ENCODE measurements at places on chromosomes 16 and 17.

GRCh38 chr16:65989861-65990604 lies 376.5 kb upstream of the CDH5 start:
- H3K36me3 ChIP-seq, result no peaks in the 10 kb centered on the region
- peaks cover 14% of the 10 kb centered on the region for H3K27me3 ChIP-seq
- no peak for DNase-seq
- H3K4me3 ChIP-seq, result no peak overlapping the region
- no peaks in the 10 kb centered on the region for H3K4me1 ChIP-seq
- H3K27ac ChIP-seq, result no peak overlapping the region

DNA sequence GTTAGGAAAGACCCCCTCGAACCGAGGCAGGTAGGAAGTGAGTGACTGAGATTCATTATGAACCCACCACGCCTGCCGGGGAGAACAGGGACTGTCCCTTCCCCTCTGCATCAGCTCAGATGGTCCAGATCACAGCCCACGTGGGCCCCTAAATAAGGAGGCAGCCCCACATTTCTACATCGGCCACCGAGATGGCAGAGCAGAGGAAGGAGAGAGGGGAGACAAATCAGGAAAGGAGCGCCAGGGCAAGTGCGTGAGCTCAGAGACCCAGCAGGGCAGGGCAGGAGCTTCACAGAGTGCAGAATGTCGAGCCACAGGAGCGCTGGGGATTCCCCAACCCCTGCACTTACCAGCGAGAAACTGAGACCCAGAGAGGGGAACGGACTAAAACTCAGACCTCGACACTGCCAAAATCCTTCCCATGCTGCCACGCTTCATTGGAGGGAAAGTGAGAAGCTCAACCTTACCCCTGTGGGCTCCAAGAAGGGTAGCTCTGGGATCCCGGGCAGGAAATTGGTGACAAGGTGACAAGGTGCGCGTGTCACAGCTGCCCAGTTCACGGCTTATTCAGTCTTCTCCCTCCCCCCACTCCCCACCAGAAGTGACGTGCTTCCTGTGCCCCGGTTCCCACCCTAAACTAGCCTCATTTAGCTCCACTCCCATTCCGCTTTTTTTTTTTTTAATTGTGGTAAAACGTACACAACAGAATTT lies at the start of gene ICAM2:
Gene ICAM2 (minus strand): TSS at position 578 of the 711 bp plus-strand sequence. CDS start 13,942 bp downstream, outside the sequence.
- peak; percentile 91 for DNase-seq
- peak within 1 kb of the TSS; percentile 95 for H3K27ac ChIP-seq
- H3K27me3 ChIP-seq, result no peaks in the 10 kb centered on the region
- H3K4me1 ChIP-seq, result peaks cover 65% of the 10 kb centered on the region
- peak within 1 kb of the TSS; percentile 43 for H3K4me3 ChIP-seq

GRCh38 chr17:5794385-5794784 lies 210.1 kb upstream of the NLRP1 start:
- H3K4me1 ChIP-seq, result no peaks in the 10 kb centered on the region
- peaks cover 8% of the 10 kb centered on the region for H3K27me3 ChIP-seq
- H3K4me3 ChIP-seq, result no peak overlapping the region
- no peaks in the 10 kb centered on the region for H3K36me3 ChIP-seq

DNA sequence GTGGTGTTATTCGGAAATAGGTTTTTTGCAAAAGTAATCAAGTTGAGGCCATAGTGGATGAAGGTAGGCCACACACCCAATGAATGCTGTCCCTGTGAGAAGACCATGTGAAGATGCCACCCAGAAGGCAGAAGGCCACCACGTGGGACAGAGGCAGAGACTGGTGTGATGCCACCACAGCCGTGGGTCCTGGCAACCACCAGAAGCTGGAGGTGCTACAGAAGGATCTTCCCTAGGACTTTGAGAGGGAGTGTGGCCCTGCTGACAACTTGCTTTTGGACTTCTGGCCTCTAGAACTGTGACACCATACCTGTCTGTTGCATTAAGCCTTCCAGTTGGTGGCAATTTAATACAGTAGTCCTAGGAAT lies 49.3 kb downstream of the RMI2 start:
- H3K27me3 ChIP-seq, result no peaks in the 10 kb centered on the region
- no peaks in the 10 kb centered on the region for H3K36me3 ChIP-seq
- no peaks in the 10 kb centered on the region for H3K4me1 ChIP-seq
- no peak for DNase-seq
- H3K4me3 ChIP-seq, result no peak overlapping the region

DNA sequence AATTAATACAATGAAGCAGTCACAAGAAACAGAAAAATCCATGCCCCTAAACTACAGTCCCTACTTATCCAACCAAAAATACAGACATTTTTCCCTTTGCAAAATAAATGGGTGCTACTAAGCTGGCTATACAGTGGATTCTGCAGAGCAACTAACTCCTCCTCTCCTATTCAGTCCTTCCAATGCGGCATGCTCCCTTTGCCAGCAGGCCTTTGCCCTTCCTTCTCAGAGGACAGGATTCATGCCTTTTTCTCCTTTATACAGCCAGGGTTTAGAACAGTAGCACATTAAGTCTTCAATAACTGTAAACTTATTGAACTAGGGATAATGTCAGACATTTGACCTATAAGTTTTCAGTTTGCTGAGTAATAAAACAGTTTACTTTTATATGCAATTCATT lies 70.2 kb downstream of the SMURF2 start:
- H3K27ac ChIP-seq, result no peak overlapping the region
- H3K36me3 ChIP-seq, result peaks cover 36% of the 10 kb centered on the region
- H3K4me1 ChIP-seq, result no peaks in the 10 kb centered on the region
- H3K4me3 ChIP-seq, result no peak overlapping the region

GRCh38 chr16:73232555-73233328 lies 184.8 kb upstream of the ZFHX3 start:
- no peak overlapping the region for H3K4me3 ChIP-seq
- H3K4me1 ChIP-seq, result no peaks in the 10 kb centered on the region
- DNase-seq, result no peak
- no peak overlapping the region for H3K27ac ChIP-seq
- no peaks in the 10 kb centered on the region for H3K27me3 ChIP-seq

- no peaks in the 10 kb centered on the region for H3K36me3 ChIP-seq
- no peak overlapping the region for H3K27ac ChIP-seq
- H3K4me3 ChIP-seq, result no peak overlapping the region
Measured at GRCh38 chr16:71356051-71356740, 2.3 kb upstream of the CALB2 start.

- H3K27me3 ChIP-seq, result peaks cover 10% of the 10 kb centered on the region
- no peak overlapping the region for H3K27ac ChIP-seq
- no peak for DNase-seq
- no peaks in the 10 kb centered on the region for H3K4me1 ChIP-seq
- H3K4me3 ChIP-seq, result no peak overlapping the region
- H3K36me3 ChIP-seq, result no peaks in the 10 kb centered on the region
Measured at GRCh38 chr17:33124871-33125551, 133.4 kb downstream of the SPACA3 start.

GRCh38 chr17:30363715-30364202 lies 15.0 kb upstream of the CPD start:
- H3K4me3 ChIP-seq, result no peak overlapping the region
- H3K4me1 ChIP-seq, result peaks cover 9% of the 10 kb centered on the region
- H3K27ac ChIP-seq, result no peak overlapping the region
- peak; percentile 45 for DNase-seq
- H3K27me3 ChIP-seq, result peaks cover 8% of the 10 kb centered on the region

- H3K4me3 ChIP-seq, result no peak overlapping the region
- H3K4me1 ChIP-seq, result peaks cover 34% of the 10 kb centered on the region
- no peak overlapping the region for H3K27ac ChIP-seq
- DNase-seq, result no peak
- H3K27me3 ChIP-seq, result no peaks in the 10 kb centered on the region
- H3K36me3 ChIP-seq, result peaks cover 14% of the 10 kb centered on the region
Measured at GRCh38 chr17:1725642-1726511, 1.4 kb downstream of the WDR81 start.

DNA sequence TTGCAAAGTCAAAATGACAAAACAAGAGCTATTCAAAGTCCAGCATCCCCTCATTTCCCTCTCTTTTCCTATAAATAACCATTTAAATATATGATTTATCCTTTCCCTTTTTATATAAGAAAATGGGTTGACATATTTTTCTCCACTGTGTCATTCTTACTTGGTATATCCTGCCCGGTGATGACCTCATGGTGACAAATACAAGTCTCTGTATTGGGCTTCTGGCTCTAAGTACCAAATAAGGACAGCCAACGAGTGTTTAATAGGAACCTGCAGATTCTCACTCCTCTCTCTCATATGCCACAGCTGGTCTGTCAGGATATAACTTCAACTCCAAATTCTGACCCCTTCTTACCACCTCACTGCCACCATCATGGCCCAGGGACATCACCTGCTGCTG lies 25.5 kb upstream of the CBLN1 start:
- no peaks in the 10 kb centered on the region for H3K27me3 ChIP-seq
- no peak overlapping the region for H3K4me3 ChIP-seq
- H3K4me1 ChIP-seq, result no peaks in the 10 kb centered on the region
- DNase-seq, result no peak
- H3K36me3 ChIP-seq, result no peaks in the 10 kb centered on the region

- no peak overlapping the region for H3K4me3 ChIP-seq
- H3K27me3 ChIP-seq, result no peaks in the 10 kb centered on the region
- no peak overlapping the region for H3K27ac ChIP-seq
- DNase-seq, result no peak
- no peaks in the 10 kb centered on the region for H3K36me3 ChIP-seq
Measured at GRCh38 chr17:13888056-13888609, 181.2 kb upstream of the COX10 start.

GRCh38 chr17:50923611-50924010 lies 57.5 kb upstream of the TOB1 start:
- no peak overlapping the region for H3K4me3 ChIP-seq
- no peaks in the 10 kb centered on the region for H3K36me3 ChIP-seq
- H3K27me3 ChIP-seq, result no peaks in the 10 kb centered on the region
- DNase-seq, result no peak
- peaks cover 12% of the 10 kb centered on the region for H3K4me1 ChIP-seq

DNA sequence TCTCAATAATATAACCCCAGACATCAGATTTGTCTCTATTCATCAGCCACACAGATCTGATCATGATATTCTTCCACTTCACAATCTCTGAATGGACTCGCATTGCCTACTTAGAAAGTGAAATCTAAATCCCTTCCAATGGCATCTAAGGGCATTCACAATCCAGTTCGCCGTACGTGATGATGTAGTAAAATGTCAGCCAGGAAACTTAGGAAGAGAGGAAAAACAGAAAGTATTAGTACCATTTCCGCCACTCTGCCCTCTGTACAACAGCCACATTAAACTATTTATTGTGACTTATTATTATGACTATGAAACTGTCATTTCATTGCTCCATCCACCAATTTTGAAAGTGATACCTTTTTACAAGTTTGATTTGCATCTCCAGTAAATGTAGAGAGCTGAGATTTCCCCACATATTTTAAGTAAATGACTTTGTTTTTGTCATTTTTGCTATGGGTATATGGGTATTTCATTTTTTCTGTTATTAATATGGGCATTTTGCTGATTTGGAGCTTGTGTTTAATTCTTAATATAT lies 69.4 kb upstream of the SMIM36 start:
- no peak overlapping the region for H3K4me3 ChIP-seq
- DNase-seq, result no peak
- no peaks in the 10 kb centered on the region for H3K27me3 ChIP-seq

DNA sequence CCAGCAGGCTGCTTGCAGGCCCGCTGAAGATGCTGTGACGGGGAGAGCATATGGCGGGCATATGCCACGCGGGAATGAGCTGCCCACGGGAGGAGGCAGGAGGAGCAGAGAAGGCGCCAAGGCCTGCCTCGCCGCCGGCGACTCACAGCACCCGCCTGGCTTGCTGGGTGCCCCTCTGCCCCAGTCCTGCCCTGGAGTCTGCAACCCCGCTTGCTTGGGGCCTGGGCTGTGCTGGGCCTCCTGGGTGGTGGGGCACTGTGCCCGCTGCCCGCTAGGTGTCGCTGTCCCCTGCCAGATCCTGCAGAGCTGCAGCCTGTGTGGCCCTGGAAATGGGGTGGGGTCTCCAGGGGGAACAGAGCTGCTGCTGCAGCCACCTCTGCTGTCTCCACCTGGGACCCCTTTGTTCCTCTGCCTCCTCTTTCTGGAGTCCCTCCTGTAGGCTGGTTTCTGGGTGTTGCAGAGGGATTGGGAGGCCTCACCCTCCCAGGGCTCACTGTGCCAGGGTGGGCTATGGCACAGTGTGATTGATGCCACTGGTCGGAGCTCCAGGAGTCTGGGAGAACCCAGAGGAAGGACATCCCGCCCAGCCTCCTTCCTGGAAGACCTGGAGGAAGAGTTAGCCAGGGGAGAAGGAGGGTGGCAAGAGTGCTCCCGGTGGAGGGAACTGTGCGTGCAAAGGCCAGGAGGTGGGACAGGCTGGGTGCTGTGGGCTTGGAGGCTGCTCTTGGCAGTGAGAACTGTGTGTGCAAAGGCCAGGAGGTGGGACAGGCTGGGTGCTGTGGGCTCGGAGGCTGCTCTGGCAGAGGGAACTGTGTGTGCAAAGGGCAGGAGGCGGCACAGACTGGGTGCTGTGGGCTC lies 141.0 kb upstream of the CIBAR2 start:
- H3K27ac ChIP-seq, result no peak overlapping the region
- H3K27me3 ChIP-seq, result no peaks in the 10 kb centered on the region
- peak; percentile 60 for DNase-seq
- H3K4me1 ChIP-seq, result no peaks in the 10 kb centered on the region
- no peak overlapping the region for H3K4me3 ChIP-seq
- H3K36me3 ChIP-seq, result no peaks in the 10 kb centered on the region

GRCh38 chr17:3845291-3845620 lies 790 bp downstream of the NCBP3 start:
- H3K36me3 ChIP-seq, result peaks cover 46% of the 10 kb centered on the region
- H3K4me1 ChIP-seq, result peaks cover 35% of the 10 kb centered on the region
- no peak for DNase-seq
- peak overlapping the region; percentile 99 for H3K4me3 ChIP-seq
- H3K27ac ChIP-seq, result peak overlapping the region; percentile 95
- H3K27me3 ChIP-seq, result no peaks in the 10 kb centered on the region

DNA sequence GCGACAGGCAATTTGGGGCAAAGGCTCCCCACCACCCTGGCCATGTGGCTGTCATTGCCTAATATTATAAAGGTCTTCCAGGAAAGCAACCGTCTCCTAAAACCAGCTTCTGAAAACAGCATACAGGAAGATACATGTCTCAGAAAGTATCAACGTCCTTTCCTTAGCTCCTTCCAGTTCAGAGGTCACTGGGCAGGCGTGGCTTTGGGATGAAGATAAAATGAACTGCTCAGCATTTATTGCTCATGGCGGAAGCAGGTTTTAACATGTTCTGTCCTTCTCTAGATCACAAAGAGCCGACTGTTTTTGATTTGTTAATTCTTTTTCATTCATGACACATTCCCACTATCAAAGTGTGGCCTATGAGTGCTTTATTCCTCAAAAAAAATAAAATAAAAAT lies 8.0 kb downstream of the CFAP20 start:
- H3K27me3 ChIP-seq, result no peaks in the 10 kb centered on the region
- H3K36me3 ChIP-seq, result peaks cover 32% of the 10 kb centered on the region
- H3K4me3 ChIP-seq, result no peak overlapping the region
- H3K4me1 ChIP-seq, result peaks cover 34% of the 10 kb centered on the region
- H3K27ac ChIP-seq, result no peak overlapping the region

GRCh38 chr17:52648995-52649394 lies 490.5 kb upstream of the CA10 start:
- no peaks in the 10 kb centered on the region for H3K27me3 ChIP-seq
- H3K36me3 ChIP-seq, result no peaks in the 10 kb centered on the region
- no peak for DNase-seq
- no peak overlapping the region for H3K4me3 ChIP-seq
